ENCODE measurements at places on chromosomes 12 and 14.

DNA sequence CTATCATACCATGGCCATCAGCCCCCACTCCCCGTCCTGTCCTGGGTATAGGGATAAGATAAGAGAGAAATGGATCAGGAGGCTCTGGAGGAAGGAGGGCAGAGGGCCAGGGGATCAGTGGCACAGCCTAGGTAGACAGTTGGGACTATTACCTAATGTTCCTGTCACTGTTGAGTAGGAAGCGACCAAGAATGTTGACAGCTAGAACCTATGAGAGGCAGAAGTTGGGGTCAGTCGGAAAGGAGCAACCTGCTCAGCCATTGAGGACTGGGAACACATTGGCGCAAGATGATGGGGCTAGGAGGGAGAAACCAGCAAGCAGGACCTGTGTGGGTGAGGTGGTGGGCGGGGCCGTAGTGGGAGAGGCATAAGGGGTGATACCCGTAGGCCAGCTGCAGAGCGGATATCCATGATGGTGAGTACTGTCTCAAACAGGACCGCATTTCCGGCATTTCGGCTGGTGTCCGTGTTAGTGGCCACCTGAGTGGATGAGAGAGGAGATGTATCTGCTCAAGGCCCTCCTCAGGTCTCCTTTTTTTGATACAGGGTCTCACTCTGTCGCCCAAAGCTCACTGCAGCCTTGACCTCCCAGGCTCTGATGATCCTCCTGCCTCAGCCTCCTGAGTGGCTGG is 3.3 kb downstream of the AP1G2 start:
- no peak for DNase-seq

DNA sequence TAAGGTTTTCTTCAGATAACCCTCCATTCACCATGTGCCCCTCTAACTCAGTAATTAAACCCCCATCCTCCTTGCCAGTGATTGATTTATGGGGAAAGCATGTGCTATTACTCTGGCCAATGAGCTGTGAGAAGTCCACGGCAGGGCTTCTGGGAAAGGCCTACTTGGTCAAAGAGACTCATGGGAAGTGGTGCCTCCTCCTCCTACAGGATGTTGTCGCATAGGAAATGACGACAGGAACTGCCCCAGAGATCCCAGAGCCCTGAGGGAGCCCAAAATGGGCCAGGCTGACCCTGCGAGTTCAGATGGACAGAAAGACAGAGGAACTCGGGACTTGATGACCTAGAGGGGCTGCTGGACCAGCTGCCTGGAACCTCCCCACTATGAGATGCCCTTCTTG is 938.1 kb upstream of the TMEM132C start:
- DNase-seq = no peak

DNA sequence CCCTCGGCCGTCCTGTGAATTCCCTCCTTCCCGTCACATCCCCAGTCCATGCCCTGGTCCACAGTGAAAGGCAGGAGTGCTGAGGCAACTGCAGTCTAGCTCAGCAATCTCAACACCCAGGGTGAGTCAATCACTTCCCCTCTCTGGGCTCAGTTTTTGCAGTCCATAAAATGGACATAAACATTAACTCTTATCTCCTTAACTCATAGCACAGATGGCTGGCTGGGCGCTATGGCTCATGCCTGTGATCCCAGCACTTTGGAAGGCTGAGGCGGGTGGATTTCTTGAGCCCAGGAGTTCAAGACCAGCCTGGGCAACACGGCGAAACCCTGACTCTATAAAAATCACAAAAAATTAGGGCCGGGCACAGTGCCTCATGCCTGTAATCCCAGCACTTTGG is 32.4 kb downstream of the CAMKK2 start:
- no peak for DNase-seq

GRCh38 chr14:31206536-31207286 is 882 bp downstream of the HECTD1 start:
- DNase-seq = no peak

DNA sequence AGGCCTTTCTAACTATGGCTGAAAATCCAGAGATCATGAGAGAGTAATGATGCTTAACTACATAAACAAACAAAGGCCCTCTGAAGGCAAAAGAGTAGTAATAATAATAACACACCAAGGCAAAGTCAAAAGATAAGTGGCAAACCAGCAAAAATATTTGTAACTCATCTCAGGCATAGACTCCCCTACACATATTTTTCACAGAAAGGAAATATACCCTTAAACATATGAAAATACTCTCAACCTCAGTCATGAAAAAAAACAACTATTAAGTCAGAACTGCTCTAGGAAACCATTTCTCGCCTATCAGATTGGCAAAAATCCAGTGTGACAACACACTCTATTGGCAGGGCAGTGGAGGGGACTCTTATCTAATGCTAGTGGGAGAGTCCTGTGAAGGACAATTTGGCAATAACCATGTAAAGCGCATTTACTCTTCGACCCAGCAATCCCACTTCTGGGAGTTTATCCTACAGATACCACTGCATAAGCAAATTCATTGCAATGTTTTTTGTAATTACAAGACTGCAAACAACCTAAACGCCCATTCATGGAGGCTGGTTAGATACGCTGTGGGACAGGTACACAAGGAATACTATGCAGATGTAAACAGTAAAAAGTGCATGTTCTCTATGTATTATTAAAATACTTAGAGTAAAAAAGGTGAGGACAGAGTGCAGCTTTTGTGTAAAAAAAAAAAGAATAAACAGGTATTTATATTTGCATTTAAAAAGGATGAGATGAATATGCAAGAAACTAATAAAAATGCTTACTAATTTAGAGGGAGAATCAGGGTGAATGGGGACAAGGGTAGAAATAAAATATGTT is 26.0 kb upstream of the IL22 start:
- no peak for DNase-seq

GRCh38 chr12:40382217-40382616 is 157.4 kb downstream of the LRRK2 start:
- no peak for DNase-seq

DNA sequence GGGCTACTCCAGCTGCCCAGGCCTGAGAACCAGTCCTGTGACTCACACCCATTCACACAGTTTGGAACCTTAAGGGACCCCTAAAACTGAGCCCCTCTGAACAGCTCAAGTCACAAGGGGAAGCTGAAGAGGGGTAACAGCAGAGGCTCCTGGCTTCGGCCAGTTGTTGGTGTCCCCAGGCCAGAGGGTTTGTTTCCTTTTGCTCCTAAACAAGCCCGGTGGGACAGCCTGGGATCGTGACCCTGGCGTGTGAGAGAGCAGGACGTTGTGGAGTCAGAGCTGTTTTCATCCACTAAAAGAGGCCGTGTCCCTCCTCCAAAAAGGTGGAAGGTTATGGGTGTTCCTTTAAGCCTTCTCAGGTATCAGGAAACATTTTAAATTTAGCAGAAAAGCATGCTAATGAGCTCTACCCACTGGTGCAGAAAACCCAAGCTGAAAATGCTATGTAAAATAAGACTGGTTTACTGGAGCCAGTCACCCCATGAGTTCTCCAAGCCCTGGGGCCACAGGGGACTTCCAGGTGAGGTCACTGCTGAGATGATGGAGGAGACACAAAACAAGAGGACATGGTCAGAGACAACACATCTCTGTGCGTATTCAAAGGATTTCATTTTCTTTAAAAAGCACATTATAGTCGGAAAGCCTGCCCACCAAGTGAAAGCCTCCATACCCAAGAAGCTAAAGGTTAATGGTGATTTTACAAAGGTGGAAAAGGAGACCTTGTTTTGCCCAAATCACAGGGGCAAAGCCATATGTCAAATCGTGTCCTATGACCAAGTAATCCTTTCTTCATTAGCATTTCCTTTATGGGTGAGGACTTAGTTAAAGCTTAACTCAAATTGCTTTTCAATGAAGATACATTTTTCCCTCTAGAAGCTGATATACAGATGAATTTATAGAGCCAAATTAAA is 14.1 kb downstream of the PRKAB1 start:
- DNase-seq = no peak

- no peak for DNase-seq
Observed at GRCh38 chr14:100628225-100628624, 41.0 kb upstream of the BEGAIN start.

DNA sequence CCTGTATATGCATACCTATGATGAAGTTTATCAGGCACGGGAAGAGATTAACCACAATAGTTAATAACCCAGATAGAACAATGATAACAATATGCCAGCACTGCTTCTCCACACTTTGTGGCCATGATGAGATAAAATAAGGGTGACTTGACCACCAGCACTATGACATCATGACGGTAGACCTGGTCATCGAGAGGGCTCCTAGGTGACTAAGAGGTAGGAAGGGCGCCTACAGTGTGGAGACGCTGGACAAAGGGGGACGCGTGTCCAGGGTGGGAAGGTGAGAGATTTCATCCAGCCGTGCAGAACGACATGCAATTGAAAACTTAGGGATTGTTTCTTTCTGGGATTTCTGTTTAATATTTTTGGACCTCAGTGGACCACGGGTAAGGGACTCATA is 221.8 kb upstream of the RTL1 start:
- no peak for DNase-seq

DNA sequence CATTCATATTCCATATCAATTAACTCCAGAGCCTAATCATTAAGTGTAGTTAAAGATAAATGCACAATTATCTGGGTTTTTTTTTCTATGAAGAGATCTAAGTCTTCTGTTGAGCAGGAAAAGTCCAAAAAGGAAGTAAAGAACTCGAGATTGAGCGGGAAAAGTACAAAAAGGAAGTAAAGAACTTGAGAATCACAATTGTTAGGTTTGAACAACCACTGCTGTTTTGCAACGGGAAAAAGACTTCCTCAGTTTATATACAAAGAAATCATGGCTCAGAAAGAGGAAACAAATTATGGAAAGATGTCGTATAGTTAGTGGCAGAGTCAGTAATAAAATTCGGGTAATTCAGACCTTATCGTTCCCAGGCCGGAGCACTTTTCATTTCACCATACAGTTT is 63.3 kb downstream of the PPP1R12A start:
- no peak for DNase-seq

DNA sequence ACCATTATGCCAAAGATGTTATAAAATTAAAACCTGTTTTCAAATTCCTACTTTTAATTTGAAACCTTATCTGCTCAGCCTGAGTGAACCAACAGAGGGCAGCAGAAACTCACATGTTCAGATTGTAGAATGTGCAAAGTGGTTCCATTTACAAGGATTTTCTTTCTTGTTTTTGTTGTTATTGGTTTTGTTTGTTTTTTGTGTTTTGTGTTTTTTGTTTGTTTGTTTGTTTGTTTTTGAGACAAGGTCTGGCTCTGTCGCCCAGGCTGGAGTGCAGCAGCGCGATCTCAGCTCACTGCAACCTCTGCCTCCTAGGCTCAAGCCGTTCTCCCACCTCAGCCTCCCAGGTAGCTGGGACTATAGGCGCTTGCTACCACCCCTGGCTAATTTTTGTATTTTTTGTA is 22.8 kb upstream of the GARIN2 start:
- DNase-seq = no peak
